ENCODE measurements at places on chromosomes 7 and 10.

- no peak for DNase-seq
Observed at GRCh38 chr7:12199363-12199762, 11.7 kb upstream of the TMEM106B start.

DNA sequence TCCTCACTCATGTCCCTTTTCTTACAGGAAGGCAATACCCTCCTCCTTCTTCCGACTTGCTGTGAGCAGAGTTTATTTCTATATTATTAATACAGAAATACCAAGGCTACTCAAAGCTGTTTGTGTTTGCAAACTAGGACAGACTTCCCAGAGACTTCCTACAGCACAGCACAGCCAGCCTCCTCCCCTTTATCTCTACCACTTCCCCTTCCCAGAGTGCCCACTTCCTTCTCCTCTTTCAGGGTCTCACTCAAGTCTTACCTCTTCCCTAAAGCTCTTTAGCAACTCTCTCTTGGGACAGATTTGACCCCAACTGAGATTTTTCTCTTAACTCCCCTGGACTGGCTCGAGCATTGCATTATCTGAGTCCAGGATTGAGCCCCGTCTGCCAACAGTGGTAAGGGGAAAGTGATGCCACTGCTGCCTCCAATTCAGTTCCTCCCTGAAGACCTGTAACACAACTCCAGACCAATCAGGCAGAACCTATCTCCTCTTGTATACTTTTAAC, 5.5 kb upstream of the LRGUK start:
- no peak for DNase-seq

- DNase-seq: no peak
Observed at GRCh38 chr10:112373912-112374338, at the start of gene ACSL5. TSS of gene ACSL5 (plus strand) at chr10:112374116. CDS start at chr10:112394947, 20,831 bp downstream.

- DNase-seq: no peak
Observed at GRCh38 chr10:66746246-66746645, 179.6 kb upstream of the LRRTM3 start.

DNA sequence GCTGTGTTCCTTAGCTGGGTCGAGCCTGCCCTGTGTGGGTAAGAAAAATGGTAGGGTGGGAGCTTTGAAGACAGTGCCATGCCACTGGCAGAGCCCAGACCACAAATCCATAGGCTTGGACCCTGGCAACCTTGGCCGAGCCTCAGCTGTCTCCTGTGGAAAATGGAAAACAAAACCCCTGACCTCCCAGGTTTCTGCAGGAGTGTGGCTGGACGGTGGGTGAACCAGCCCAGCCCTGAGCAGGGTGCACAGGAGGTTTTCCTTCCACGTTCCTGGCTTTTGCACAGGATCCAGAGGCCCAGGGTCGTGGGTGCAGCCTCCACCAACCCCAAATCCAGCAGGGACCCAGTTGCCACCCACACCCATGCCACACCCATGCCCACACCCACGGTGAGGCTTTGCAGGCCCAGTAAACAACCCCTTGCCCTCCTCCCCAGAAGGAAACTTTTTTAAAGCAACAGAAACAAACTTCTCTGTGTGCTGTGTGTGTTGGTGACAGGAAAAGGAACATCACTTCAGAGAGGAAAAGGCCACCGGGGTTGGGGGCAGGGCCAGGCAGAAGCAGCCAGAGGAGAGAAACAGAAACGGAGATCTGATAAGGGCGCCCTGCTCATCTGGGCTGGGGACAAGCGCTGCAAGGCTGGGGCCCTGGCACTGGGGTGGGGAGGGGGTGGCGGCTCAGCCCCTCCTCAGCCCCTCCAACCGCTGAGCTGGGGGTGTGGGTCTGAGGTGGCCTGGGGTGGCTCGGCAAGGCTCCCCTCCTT, 20.7 kb upstream of the ZMIZ1 start:
- DNase-seq: peak; percentile 13

Measured in uterus (tissue), 4 donors.